Anterior cingulate cortex (tissue), 58 donors: ENCODE measurements at places on chromosomes 13 and 19.

GRCh38 chr19:40134866-40135265 lies 44.1 kb upstream of the ZNF780A start:
- DNase-seq, result no peak

DNA sequence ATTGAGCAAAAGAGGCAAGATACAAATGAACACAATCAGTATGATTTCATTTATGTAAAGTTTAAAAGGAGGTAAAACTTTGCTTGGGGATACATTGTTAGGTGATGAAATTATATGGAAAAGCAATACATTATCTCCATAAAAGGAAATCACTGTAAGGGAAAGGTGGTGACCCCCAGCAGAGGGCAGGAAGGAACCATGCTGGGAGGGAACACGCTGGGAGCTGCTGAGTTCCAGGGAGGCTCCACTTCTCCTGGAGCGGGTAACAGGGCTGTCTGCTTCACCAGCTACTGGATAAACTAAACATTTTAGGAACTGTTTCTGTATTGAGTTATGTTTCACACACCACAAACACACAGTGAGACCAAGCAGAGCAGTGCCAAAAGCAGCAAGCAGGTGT lies 91.2 kb downstream of the KATNAL1 start:
- DNase-seq, result no peak

DNA sequence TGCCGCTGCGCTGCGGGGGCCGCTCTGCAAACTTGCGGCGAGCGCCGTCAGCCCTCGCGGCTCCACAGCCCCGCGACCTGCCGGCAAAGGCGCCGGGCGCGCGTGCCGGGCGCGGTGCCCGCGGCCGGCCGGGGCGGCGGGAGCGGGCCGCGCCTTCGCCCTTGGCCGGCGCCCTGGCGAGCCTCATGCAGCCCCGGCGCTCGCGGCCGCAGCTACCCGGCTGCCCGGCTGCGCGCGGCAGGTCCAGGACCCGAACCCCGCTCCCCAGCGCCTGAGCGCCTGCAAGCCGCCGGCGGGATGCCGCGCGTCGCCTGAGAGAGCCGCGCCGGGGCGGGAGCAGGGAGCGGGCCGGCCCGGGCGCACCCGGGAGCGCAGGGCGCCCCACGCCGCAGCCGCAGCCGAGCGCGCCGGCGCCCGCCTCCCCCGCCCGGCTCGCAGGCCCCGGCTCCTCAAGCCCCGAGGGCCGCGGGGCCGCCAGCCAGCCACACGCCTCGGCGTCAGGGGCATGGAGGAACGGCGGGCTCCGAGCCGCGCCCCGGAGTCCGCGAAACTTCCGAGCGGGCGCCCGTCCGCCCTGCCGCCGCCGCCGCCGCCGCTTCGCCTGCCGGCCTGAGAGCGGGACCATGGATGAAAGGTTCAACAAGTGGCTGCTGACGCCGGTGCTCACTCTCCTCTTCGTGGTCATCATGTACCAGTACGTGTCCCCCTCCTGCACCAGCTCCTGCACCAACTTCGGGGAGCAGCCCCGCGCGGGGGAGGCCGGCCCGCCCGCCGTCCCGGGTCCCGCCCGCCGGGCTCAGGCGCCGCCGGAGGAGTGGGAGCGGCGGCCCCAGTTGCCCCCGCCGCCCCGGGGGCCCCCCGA lies 564 bp downstream of the HS6ST3 start:
- DNase-seq, result no peak

GRCh38 chr13:31213651-31214289 lies 14.0 kb downstream of the B3GLCT start:
- no peak for DNase-seq

GRCh38 chr19:54684527-54684926 lies 21.7 kb downstream of the LILRB4 start:
- DNase-seq, result no peak

- DNase-seq, result no peak
These were observed 6.6 kb downstream of the AP2S1 start for GRCh38 chr19:46844067-46844489.

DNA sequence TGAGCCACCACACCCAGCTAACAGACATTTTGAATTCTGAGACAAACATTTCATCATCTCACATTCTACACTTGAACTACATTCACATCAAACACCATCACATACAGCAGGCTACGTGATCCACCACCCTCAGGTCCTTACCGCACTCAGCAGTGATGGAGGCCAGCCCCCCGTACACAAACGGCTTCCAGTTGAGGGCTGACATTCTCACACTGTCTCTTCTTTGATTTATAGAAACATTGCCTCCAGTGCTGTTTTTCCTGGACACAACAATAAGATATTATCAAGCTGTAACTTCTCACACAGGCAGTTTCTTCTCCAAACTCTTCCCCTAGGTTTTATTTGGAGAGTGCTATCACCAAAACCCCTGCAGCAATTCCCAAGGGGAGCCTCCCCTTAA lies 7.0 kb downstream of the SLC25A30 start:
- DNase-seq, result no peak

- no peak for DNase-seq
These were observed 5.0 kb upstream of the ZIC5 start for GRCh38 chr13:99976575-99976974.

DNA sequence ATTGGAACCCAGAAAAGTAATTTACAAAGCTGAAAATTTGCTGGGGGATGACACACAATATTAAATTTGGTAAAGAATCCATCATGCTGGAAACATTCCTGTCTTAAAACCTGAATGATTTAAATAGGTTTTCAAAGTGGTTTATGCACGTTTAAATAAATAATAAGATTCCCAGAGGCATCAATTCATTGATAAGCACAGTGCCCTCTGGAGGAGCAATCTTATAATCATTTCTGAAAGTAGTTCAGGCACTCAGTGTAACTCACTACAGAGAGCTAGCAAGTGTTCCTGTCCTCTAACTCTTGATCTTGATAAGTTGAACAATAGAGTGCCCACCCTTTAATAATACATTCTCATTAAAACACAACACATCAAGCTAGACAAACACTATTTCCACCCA lies 43.5 kb upstream of the SHISA2 start:
- DNase-seq, result no peak

GRCh38 chr19:29681422-29682235 lies 16.4 kb downstream of the PLEKHF1 start:
- DNase-seq, result no peak

- DNase-seq, result no peak
These were observed 371.9 kb downstream of the KCNRG start for GRCh38 chr13:50387051-50387581.

GRCh38 chr19:6524311-6524710 lies 6.5 kb upstream of the TNFSF9 start:
- no peak for DNase-seq

DNA sequence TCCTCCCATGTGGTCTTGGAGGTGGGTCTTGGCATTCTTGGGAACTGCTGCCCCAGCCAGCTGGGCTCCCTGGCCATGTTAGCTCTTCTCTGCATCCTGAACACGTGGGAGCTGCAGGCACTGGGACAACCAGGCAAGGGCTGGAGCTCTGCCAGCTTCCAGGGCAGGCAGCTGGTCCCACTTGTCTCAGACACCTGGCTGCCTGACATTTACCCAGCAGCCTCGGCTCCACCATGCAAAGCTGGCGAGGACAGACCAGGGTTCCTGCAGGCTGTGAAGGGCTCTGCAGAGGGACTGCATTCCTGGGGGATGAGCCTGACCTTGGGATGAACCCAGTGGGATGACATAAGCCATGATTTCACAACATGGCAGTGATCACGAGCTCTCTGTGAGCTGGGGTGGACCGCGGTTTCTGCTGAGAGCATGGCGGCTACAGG lies 99.0 kb upstream of the TSHZ3 start:
- no peak for DNase-seq

DNA sequence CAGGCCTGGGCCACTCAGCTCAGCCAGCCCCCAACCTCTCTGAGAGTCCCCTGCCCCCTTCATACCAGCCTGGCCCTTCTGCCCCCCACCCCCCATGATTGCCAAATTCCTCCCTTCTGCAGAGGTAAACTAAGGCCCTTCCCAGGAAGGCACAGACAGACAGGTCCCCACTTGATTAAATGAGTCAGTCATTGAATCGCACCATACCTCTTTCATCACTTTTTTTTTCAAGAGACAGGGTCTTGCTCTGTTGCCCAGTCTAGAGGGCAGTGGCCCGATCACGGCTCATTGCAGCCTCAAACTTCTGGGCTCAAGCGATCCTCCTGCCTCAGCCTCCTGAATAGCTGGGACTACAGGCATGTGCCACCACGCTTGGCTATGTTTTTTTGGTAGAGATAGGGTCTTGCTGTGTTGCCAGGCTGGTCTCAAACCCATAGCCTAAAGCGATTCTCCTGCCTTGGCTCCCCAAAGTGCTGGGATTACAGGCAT lies 6.0 kb downstream of the PODNL1 start:
- no peak for DNase-seq

GRCh38 chr19:3580156-3580934 lies 4.9 kb upstream of the GIPC3 start:
- DNase-seq, result no peak

DNA sequence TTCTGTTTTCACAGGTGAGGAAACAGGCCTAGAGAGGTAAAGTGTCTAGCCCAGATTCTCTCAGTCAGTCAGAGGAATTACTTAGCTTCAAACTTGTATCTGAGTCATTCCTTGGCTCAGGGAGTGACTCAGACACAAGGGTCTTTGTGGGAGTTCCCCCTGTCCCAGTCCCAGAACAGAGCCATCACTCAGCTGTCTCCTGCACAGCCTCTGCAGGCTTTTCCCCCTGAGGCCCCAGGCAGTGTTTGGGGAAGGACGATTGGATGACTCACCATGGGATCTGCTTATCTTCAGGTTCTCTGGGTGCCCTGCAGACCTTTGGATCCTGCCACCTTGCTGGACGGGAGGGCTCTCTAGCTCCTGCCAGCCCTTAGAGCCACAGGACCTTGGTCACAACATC lies 13.2 kb downstream of the ZNF793 start:
- DNase-seq, result no peak

DNA sequence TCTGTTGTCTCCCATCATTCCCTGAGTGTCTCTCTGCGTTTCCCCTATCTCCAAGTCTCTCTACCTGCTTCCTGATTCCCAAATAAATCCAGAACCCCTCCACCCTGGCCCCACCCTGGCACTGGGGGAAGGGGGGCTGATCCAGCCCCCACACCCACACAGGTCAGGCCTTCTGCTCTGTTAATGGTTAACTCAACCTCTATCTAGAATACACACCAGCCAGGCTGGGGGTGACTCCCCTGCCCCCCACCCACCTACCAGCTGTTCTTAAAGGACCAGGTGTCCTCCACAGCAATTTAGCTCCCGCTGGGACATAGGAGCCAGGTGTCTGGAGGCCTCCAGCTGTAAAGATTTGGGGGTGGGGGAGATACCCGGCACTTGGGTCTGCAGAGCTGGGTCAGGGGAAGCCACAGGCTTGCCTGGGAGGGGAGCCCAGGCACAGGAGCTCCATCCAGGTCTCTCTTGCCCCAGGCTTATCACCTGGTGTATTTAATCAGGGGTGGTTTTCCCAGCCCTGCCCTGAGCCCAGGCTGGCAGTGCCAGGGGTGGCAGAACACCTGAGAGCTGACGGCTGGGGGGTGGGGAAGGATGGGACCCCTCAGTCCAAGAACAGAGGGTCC lies 3.9 kb downstream of the IRF2BP1 start:
- no peak for DNase-seq

GRCh38 chr13:72295153-72295552 lies 428.1 kb upstream of the DACH1 start:
- no peak for DNase-seq
